ENCODE measurements at places on chromosomes 13 and 19. TPM values are rescaled to one million over a fixed set of nuclear protein-coding genes. Genes with fewer than 3 reads are reported as not detected.

Gene PSG3
- total RNA-seq, result under 0.01 TPM

DNA sequence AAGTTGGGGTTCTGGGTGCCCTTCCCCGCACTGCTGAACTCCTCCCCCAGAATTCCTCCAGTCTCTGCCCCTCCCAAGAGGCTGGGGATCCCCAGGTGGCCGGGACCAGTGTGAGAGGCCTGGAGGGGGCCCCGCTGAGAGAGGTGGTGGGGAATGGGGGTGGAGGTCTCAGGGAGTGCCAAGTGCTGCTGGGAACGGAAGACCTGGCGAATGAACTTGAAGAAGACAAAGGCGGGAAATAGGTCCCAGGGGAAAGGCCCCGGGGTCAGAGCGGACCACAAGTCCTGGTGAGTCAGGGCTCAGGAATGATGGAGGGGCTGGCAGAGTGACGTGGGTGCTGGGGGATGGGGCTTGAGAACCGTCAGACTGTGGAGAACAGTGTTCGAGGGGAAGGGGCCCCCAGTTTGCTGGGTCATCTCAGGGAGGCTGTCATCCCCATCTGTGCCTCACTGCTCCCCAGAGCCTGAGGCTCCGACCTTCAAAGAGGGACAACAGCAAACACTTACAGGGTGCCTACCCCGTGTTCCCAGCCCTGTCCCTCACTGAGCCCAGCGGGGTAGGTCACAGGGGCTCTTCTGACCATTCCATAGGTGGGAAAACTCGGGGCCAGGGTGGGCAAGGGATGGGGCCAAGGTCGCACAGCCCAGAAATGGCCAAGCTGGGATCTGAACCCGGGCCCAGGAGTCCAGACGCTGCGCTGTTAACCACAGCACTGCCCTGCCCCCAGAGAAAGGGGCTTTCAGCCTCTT is 16.0 kb upstream of the SEMA6B start:
- peak; percentile 94 for DNase-seq

GRCh38 chr13:112131713-112132113 is 64.8 kb downstream of the SOX1 start:
- no peak for DNase-seq

DNA sequence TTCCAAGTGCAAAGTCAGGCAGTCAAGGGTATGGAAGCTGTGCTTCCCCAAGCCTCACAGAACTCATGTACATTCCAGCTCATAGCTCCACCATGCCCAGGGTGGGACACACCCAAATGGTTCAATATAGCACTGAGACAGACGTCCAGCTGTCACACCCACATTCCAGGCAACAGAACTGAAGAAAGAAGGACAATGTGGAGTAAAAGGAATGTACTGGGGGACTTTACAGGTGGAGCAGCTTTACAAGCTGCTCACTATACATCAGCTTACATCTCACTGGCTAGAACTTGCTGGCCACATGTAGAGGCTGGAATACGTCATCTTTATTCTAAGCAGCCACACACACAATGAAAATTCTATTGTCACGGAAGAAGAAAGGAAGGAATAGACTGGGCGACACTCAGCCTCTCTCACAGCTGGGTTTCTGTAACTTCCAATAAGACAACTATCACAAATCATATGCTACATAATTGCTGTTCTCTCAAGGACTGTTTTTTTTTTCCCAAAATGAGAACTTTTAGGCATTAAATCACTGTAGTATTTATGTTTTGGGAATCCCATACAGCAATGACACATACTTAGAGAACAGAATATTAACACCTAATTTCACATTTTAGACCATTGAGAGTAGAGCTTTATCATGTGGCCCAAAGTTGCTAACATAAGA is 86.1 kb downstream of the KLF12 start:
- DNase-seq, result no peak

DNA sequence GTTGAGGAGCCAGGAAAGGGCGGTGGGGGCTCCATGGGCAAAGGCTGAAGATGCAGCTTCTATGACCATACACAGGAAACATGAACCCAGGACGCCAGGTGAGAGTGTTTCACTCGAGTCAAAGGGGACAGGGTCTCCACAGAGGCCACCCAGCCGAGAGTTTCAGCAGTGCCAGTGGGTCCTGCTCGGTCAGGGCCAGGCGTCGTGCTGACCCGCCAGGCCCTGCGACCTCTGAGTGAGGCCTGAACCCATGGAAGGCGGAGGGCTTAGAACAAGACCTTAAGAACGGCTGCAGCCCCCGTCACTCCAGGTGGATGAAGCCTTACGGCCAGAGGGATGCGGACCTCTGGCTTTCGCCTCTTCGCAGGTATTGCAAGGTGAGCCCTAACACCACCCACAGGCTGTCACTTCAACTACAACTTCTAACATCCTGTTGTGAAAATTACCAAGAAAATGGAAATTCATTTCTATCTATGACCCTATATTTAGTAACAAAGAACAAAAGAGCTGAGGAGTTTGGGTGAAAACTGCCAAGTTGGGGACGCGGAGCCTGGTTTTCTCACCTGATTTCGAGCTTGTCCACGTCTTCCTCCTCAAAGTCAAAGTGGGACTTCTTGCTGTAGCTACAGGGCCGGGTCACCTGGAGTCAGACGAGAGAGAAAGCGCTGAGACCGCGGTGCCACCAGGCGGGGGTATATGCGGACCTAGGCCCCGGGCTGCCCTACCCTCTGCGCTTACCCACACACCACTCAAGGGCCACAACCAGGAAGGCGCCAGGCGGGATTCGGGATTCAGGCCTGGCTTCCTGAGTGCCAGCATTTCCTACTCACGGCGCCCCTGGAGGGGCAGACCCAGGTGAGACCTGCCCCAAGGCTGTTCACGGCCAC is 50.1 kb upstream of the C13orf46 start:
- DNase-seq, result no peak

Gene IZUMO4
- total RNA-seq, result 1.3 TPM

GRCh38 chr13:32262619-32263018 is 52.5 kb downstream of the ZAR1L start:
- DNase-seq, result no peak

Gene A1BG
- total RNA-seq, result 1.3 TPM

DNA sequence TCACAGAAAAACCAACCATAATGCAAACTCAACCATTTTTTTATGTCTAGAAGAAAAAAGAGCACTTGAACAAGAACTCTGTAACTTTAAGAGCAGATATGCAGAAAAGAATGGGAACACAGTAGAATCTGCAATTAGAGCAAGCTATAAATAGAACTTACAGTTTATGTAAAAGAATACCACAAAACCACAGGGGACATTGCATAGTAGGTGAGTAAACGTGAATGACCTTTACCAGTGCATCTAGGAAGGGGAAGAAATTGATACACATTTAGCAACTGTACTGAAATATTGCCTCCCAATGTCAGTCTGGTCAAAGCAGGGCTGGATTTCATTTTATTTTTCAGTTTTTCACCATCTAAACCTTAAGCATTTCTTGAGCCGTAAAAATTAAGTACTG is 242.2 kb upstream of the EDNRB start:
- DNase-seq, result peak; percentile 51

DNA sequence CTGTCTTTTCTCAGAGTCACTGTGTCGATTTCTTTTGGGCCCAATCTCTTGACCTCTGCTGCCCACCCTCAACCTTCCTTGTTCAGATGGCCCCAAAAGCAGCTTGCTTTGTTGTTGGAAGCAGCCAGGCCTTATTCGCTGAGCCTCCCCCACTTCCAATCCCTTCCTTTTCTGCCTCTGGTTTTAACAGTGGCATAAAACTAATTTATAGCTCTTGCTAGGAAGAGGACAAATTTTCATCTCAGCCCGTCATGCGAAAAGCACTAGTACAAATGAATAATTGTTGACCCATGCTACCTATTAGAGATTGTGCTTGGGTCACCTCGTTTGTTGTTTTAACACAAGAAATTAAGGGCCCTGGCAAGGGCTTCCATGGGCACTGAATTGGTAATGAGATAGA is 51.1 kb downstream of the SIAH3 start:
- DNase-seq, result no peak

GRCh38 chr13:28819735-28820098 is 422 bp upstream of the MTUS2 start:
- DNase-seq, result peak; percentile 49

DNA sequence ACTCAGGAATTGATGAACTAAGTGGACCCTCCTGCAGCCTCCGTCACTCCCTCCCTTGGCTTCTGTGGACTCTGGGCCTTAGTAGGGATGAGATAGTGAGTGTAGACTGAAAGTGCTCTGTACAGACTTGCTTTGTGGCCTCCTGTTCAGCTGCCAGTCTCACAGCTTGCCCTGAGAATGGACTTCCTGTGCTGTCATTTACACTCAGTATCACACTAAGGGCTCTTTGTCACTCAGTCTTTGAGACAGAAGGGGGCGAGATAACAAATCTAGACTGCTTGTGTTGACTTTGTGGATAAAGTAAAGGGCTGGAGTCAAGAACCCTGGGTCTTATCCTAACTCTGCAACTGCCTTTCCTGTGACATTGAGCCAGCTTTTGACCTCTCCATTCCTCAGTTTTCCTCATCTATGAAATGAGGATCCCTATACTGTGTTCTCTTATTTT is 21.0 kb upstream of the SPRY2 start:
- no peak for DNase-seq

GRCh38 chr13:91017669-91018053 is 329.8 kb upstream of the MIR17HG start:
- no peak for DNase-seq

DNA sequence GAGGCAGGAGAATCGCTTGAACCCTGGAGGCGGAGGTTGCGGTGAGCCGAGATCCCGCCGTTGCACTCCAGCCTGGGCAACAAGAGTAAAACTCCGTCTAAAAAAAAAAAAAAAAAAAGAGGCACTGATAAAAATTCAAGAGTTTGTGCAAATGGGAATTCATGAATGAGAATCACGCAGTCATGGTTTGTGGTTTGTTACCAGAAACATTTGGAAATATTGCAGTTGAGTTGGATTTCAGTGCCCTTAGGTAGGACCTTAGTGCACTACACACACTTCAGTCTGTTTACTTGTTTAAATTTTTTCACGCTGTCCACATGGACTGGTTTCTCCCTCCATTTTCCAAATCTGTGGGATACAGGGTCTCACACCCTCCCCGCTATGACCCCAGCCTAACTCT is 28.4 kb downstream of the ZNF844 start:
- peak; percentile 26 for DNase-seq

Gene LIM2
- total RNA-seq, result not detected

Gene ZNF700
- total RNA-seq, result 6.9 TPM

- DNase-seq, result no peak
Measured at GRCh38 chr19:15213715-15214381, 13.1 kb upstream of the NOTCH3 start.

Gene KPNA3
- 26.1 TPM for total RNA-seq

Gene UBL5
- 126 TPM for total RNA-seq

Gene PTH2
- not detected for total RNA-seq

GRCh38 chr19:58572818-58573657 is at the start of gene MZF1:
Gene MZF1 (minus strand): TSS chr19:58573335. CDS start chr19:58571389, 1,946 bp downstream.
- peak; percentile 100 for DNase-seq

DNA sequence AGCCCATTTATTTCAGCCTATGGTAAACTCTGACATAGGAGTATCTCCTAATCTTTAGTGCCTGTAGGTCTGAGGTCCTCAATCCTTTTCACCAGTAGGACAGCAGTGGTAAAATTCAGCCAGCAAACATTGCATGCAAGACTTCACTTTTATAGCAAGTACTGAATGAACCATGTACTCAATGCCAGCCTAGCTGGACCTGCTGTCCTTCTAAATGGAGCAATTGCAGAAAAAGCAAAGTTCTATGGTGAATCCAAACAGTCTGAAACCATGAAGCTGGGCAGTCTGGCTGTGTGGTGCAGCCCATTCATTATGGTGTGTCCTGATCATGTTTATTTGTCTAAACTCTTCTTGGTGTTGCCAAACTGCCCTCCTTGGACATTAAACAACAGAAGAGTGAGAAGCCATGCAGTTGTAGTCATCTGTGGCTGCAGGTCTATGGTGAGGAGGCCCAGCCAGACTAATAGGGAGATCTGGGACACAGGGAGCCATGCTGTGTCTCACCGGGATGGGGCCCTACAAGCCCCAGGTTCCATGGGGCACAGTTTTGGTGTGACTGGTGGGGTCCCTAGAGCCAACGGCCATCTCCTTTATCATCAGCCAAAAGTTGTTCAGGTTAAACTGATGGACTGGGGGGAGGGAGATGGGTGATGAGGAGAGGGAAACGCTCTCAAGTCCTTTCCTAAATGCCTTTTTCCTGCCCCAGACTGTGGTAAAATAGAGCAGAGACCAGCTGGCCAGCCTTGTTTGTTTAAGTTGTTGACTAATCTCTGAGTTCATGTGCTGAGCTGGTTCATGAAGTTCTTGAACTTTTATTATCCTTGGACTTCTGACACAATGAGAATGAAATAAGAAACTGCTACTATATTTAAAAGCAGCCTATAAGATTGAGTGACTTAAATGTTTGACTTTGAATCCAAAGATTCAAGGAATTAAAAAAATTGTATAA is 20.6 kb upstream of the TNFSF11 start:
- peak; percentile 77 for DNase-seq

GRCh38 chr13:22648320-22648801 is 532.4 kb upstream of the SGCG start:
- no peak for DNase-seq

GRCh38 chr13:93309886-93310523 is 83.4 kb downstream of the GPC6 start:
- peak; percentile 71 for DNase-seq

DNA sequence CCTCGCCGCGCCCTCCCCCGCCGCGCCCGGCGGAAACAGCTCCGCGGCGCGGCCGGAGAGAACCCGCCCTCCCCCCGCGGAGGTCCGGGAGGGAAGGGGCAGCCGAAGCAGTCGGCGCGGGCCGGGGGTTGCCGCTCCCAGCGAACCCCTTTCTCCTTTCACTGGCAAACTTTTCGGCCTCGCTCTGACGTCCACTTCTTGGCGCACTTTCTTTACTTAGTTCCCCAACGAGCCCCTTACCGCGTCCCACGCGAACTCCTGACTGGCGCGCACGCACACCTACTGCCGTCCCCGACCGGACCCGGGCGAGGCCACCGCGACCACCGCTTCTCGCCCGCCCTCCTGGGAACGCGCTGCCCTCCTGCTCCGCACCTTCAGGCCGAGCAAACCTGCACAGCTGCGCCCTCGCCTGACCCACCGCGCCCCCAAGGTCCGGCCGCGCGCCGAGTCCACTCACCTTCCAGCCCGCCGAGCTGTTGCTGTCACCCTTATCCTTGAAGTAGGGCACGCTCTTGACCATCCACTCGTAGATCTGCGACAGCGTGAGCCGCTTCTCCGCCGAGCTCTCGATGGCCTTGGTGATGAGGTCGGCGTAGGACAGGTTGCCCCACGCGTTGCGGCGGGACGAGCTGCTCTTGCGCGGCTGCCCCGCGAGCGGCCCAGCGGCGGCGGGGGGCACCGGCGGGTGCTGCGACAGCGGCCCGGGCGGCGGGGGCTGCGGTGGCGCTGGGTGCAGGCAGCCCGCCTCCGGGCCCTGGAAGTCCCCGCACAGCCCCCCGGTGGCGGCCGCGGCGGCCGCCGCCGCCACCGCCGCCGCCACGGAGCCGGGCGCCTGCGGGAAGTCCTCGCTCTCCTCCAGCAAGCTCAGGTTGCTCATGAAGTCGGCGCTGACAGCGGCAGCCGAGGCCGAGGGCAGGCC is 1.1 kb downstream of the FOXO1 start:
- DNase-seq, result peak; percentile 19

GRCh38 chr19:48415395-48415794 is 21.9 kb downstream of the GRIN2D start:
- DNase-seq, result peak; percentile 60

GRCh38 chr13:98632961-98633360 is 56.1 kb upstream of the STK24 start:
- DNase-seq, result no peak

Data from fibroblast of villous mesenchyme (primary cell).